ENCODE measurements at places on chromosomes 11 and 22.

GRCh38 chr22:48556222-48556621, 1271.5 kb downstream of the BRD1 start:
- no peaks in the 10 kb centered on the region for H3K4me1 ChIP-seq
- H3K27ac ChIP-seq, result no peak overlapping the region
- no peaks in the 10 kb centered on the region for H3K36me3 ChIP-seq

DNA sequence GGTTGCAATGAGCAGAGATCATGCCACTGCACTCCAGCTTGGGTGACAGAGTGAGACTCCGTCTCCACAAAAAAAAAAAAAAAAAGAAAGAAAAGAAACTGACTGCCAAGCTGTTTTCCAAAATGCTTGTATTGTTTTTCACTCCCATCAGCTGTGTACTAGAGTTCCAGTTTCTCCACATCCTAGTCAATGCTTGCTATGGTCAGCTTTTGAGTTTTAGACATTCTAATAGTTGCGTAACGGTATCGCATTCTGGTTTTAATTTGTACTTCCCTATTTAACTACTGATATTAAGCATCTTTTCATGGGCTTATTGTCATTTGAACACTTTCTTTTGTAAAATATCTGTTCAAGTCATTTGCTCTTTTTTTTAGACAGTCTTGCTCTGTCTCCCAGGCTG, 55.7 kb downstream of the TSPAN18 start:
- no peak overlapping the region for H3K4me3 ChIP-seq
- no peaks in the 10 kb centered on the region for H3K36me3 ChIP-seq
- H3K27ac ChIP-seq, result no peak overlapping the region
- H3K4me1 ChIP-seq, result no peaks in the 10 kb centered on the region
- DNase-seq, result no peak
- H3K27me3 ChIP-seq, result peaks cover 11% of the 10 kb centered on the region

DNA sequence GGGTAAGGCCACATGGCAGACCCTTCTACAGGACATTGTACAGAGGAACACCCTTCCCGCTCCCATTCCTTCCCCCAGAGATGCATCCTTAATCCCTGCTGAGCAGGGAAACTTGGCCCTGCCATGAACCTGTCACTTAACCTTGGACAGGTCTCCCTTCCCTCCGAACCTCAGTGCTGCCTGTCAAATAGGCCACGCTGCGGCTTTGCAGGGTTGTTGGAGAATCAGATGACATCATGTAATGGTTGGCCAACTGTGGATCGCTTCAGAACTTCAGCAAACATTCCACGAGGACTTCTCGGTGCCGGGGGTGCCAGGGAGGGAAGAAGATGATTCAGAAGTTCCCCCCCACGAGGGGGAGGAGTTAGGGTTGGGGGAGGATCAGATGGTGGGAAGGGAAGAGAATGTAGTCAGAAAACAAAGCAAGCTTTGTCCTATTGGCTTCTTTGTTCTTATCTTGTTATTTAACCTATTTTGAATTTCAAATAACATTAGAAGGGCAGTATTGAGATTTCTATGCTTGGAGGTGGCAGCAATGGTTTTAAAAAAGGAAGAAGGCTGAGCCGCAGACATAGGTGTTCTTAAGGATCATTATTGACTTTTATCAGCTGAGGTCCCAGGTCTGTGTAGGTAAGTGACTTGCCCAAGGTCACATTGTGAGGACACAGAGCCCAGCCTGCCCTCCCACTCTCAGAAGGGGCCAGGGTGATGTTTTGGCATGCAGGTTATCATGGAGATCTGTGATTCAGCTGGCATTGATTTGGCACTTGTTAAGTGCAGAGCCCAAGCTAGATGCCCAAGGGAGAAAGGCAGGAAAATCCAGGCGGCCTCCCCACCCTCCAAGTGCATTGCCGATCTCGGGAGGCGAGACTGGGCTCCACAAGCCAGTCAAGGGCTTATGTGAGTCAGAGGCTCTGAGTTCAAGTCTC, 3.1 kb downstream of the CDC42EP1 start:
- peaks cover 18% of the 10 kb centered on the region for H3K36me3 ChIP-seq
- H3K4me3 ChIP-seq, result peak overlapping the region; percentile 13
- H3K27ac ChIP-seq, result peak overlapping the region; percentile 85
- peaks cover 60% of the 10 kb centered on the region for H3K4me1 ChIP-seq

DNA sequence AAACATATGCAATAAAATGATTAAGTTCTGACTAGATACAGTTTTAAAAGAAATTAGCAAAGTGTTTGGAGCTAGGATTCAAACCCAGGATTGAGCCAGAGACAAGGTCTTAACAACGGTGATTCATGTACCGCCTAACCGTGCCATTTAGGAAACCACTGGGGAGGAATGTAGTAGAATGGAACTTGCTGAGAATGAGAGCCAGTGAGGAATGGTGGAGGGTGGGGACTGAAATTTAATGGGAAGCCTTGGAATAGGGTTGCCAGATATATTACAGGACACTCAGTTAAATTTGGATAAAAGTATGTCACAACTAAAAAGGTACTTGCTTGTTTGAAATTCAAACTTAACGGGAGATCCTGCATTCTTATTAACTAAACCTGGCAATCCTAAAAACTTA, 30.4 kb upstream of the TMEM86A start:
- H3K36me3 ChIP-seq, result no peaks in the 10 kb centered on the region
- H3K27ac ChIP-seq, result peak overlapping the region; percentile 15
- H3K4me1 ChIP-seq, result peaks cover 23% of the 10 kb centered on the region
- H3K27me3 ChIP-seq, result no peaks in the 10 kb centered on the region
- H3K4me3 ChIP-seq, result no peak overlapping the region

GRCh38 chr11:23406131-23406819, 546.0 kb upstream of the CCDC179 start:
- H3K27ac ChIP-seq, result no peak overlapping the region
- H3K36me3 ChIP-seq, result no peaks in the 10 kb centered on the region
- no peak overlapping the region for H3K4me3 ChIP-seq
- H3K27me3 ChIP-seq, result no peaks in the 10 kb centered on the region
- no peak for DNase-seq
- H3K4me1 ChIP-seq, result no peaks in the 10 kb centered on the region

- no peaks in the 10 kb centered on the region for H3K27me3 ChIP-seq
- no peaks in the 10 kb centered on the region for H3K4me1 ChIP-seq
- no peaks in the 10 kb centered on the region for H3K36me3 ChIP-seq
- no peak overlapping the region for H3K27ac ChIP-seq
- no peak overlapping the region for H3K4me3 ChIP-seq
Observed at GRCh38 chr22:24819911-24820461, 14.0 kb downstream of the SGSM1 start.

GRCh38 chr22:50476868-50477267, 2.0 kb upstream of the SBF1 start:
- peaks cover 14% of the 10 kb centered on the region for H3K27me3 ChIP-seq
- H3K4me3 ChIP-seq, result no peak overlapping the region
- H3K36me3 ChIP-seq, result peaks cover 16% of the 10 kb centered on the region
- H3K4me1 ChIP-seq, result peaks cover 35% of the 10 kb centered on the region
- no peak for DNase-seq

DNA sequence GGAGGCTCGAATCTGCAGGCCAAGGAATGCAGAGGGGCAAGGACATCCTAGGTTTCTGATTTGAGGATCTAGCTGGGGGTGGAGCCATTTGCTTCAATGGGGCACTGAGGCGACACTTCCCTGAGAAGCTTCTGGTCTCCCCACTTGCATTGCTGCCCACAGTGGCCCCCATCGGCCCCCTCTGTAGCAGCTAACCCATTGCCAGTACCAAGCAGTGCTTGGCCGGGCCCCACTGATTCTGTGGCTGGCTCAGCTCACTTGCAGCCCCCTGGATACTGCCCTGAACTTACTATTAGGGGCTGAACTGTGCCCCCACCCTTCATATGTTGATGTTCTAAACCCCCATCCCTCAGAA, 42.9 kb upstream of the SHISAL1 start:
- no peak for DNase-seq
- no peak overlapping the region for H3K4me3 ChIP-seq
- H3K27me3 ChIP-seq, result peaks cover 8% of the 10 kb centered on the region
- no peak overlapping the region for H3K27ac ChIP-seq

DNA sequence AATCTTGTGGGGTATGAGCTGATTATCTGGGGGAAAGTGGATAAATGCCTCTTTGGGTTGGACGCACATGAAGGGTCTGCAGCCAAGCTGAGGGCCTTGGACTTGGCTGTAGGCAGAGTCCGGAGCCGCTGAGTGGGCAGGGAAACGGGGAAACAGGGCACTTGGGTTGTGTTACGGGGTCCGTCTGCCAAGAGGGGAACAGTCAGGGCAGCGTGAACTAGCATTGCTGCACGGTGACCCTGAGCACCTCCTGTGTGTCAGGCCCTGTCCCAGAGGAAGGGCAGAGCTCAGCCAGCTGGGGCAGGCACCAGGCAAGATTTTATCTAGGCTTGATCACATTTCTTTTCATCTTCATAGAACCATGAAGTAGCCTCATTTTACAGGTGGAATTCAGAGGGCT, 11.9 kb downstream of the FAM83F start:
- no peaks in the 10 kb centered on the region for H3K27me3 ChIP-seq
- no peak for DNase-seq
- peaks cover 8% of the 10 kb centered on the region for H3K36me3 ChIP-seq
- no peak overlapping the region for H3K4me3 ChIP-seq
- peaks cover 82% of the 10 kb centered on the region for H3K4me1 ChIP-seq

GRCh38 chr11:64305691-64306562, 603 bp downstream of the ESRRA start:
- no peaks in the 10 kb centered on the region for H3K36me3 ChIP-seq

DNA sequence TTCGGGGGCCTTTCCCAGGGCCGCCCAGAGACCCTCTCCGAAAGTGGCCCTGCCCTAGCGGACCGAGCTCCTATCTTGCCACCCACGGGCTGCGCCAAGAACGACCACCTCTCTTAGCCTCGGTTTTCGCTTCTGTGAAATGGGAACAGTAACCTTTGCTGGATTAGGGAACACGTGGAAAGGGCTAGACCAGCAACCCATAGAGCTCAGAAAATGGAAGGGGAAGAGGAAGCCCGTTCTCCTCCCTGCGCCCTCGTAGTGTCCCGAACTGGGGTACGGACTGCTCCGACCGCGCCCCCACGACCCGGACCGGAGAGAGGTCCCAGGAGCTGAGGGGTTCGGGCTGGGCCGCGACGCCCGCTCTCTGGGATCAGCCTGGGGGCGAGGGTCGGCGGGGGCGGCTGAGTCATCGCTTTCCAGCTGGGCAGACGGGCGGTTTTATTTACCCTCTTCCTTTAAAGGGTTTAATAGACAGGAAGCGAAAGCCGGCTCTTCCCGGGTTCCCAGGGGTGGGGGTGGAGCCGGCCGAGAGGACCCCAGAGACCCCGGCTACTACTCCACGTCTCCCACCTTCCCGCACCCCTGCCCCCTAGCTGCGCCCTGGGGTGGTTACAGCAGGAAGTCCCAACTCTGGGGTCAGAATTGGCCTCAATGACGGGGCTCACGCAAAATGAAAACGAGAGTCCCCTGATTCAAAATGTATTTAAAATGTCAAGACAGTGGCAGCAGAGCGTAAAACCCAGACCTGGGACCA, 907 bp upstream of the PHLDA2 start:
- peak overlapping the region; percentile 64 for H3K4me3 ChIP-seq
- no peak for DNase-seq
- peaks cover 7% of the 10 kb centered on the region for H3K36me3 ChIP-seq
- no peaks in the 10 kb centered on the region for H3K27me3 ChIP-seq

- no peak for DNase-seq
- no peak overlapping the region for H3K27ac ChIP-seq
- no peaks in the 10 kb centered on the region for H3K4me1 ChIP-seq
- H3K36me3 ChIP-seq, result no peaks in the 10 kb centered on the region
Observed at GRCh38 chr22:30755759-30756124, 61.1 kb downstream of the OSBP2 start.

GRCh38 chr11:1852877-1853276, at the start of gene LSP1:
LSP1 (plus strand) TSS chr11:1853084; CDS start chr11:1853145, 61 bp downstream.
- no peaks in the 10 kb centered on the region for H3K36me3 ChIP-seq
- no peaks in the 10 kb centered on the region for H3K4me1 ChIP-seq
- no peak for DNase-seq
- H3K27ac ChIP-seq, result no peak within 1 kb of the TSS
- H3K27me3 ChIP-seq, result peaks cover 5% of the 10 kb centered on the region
- no peak within 1 kb of the TSS for H3K4me3 ChIP-seq

DNA sequence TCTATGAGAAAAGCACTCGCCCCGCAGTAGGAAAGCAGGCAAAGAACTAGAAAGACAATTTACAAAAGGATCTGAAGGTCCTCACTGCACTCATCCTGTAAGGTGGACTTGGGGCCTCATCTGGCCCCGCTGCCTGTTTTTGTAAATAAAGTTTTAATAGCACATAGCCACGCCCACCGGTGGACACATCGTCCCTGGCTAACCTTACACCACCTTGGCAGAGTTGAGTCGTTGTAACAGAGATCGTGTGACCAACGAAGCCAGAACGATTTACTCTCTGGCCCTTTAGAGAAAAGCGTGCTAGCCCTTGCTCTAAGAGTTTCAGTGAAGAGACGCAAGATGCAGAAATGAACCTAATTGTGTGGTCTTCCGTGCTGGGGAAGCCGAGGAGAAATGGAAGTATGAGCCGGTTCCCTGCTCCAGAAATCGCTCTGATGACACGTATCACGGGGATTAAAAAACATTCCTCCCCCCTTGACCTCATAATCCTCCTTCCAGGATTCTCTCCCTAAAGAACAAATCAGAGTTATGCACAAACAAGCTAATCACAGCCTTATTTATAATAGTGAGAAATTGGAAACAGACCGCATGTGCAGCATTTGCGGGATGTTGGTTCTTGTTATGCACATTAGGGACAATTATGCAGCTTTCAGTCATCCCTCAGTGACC, 80.1 kb downstream of the CDKN1C start:
- no peaks in the 10 kb centered on the region for H3K36me3 ChIP-seq
- H3K4me3 ChIP-seq, result no peak overlapping the region
- no peaks in the 10 kb centered on the region for H3K4me1 ChIP-seq
- H3K27me3 ChIP-seq, result peaks cover 57% of the 10 kb centered on the region

DNA sequence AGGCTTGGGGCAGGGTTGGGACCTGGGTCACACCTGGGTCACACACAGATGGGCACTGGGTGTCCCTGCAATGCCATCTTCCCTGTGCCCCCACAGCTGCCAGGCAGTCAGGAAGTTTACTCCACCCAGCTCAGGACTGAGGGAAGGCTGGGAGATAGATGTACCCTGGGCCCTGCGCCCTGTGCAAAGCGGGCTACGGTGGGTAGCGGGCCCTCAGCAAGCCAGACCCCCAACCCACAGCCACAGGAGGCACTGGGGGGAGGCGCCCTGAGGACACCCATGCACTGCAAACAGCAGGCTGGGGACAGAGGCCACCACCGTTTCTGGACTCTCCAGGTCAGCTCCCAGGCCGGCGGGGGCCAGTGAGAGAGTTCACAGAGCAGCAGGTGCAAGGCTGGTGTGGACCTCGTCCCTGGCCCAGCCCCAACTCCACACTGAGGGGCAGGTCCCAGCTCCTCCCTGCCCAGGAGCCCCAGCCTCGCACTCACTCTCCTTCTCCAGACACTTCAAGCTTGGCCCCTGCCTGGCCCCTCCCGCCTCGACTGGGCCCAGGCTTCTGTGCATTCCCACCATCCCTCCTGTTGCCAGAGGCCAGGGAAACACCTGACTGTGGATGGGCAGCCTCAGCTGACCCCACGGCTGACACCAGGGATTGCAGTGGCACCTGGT, 4.9 kb downstream of the DUSP8 start:
- H3K27me3 ChIP-seq, result peaks cover 18% of the 10 kb centered on the region
- no peaks in the 10 kb centered on the region for H3K36me3 ChIP-seq
- H3K4me3 ChIP-seq, result no peak overlapping the region
- no peak for DNase-seq
- no peaks in the 10 kb centered on the region for H3K4me1 ChIP-seq

- DNase-seq, result no peak
- H3K27me3 ChIP-seq, result no peaks in the 10 kb centered on the region
- H3K4me3 ChIP-seq, result no peak overlapping the region
- peaks cover 7% of the 10 kb centered on the region for H3K36me3 ChIP-seq
Observed at GRCh38 chr11:62816557-62816956, 11.3 kb upstream of the NXF1 start.

- peak overlapping the region; percentile 99 for H3K27ac ChIP-seq
- no peaks in the 10 kb centered on the region for H3K36me3 ChIP-seq
- H3K4me3 ChIP-seq, result no peak overlapping the region
Observed at GRCh38 chr11:128210148-128210940, 377.0 kb downstream of the ETS1 start.

- H3K27ac ChIP-seq, result no peak overlapping the region
- H3K27me3 ChIP-seq, result no peaks in the 10 kb centered on the region
- peaks cover 4% of the 10 kb centered on the region for H3K4me1 ChIP-seq
Observed at GRCh38 chr22:42562279-42562678, 8.5 kb downstream of the SERHL2 start.

Measured in keratinocyte (primary cell).